ENCODE measurements at places on chromosomes 13 and 19. TPM values are rescaled to one million over a fixed set of nuclear protein-coding genes. Genes with fewer than 3 reads are reported as not detected.

The SEMA6B gene
- 143 TPM for total RNA-seq

The SLITRK6 gene
- total RNA-seq: not detected

The ZSWIM9 gene
- total RNA-seq: 3.1 TPM

The ZNF229 gene
- 14.6 TPM for total RNA-seq

The TRPM4 gene
- 20.9 TPM for total RNA-seq

The ZIC5 gene
- under 0.01 TPM for total RNA-seq

DNA sequence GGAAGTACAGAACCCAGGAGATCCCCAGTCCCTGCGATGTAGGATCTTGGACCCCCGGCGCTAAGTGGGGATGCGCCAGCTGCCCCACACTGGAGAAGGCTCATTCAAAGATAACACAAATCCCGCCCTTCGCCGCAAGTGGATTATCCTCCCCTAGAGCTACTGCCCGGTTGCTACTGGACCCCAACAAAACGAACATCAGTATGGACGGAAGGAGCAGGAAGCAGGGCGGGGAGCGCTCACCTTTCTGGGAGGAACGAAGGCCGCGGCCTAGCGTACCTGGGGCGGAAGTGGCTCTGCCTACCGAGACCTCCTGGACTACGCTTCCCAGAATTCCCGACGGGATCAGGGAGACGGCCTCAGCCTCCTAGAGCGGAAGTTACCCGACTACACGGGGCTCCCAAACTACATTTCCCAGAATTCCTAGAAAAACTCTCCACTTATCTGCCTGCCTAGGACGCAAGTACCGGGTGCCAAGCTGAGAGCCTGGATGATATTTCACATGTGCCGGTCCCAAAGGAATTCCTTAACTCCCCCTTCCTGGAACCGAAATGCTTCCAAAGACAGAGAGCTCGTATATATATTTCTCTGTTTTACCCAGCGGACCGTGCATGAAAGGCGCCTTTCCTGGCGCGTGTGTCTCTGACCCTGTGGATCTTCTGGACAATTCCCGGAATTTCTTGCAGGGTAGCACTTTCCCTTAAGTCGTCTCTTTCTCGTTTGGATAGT lies at the start of gene ZNF112:
TSS of gene ZNF112 (minus strand) at position 298 of the 729 bp plus-strand sequence. CDS start 16,141 bp downstream, outside the sequence.
- DNase-seq: peak; percentile 92

- no peak for DNase-seq
These were observed 13.2 kb downstream of the NUCB1 start for GRCh38 chr19:48913114-48913889.

GRCh38 chr19:15328312-15328711 lies 4.0 kb downstream of the BRD4 start:
- DNase-seq: no peak

DNA sequence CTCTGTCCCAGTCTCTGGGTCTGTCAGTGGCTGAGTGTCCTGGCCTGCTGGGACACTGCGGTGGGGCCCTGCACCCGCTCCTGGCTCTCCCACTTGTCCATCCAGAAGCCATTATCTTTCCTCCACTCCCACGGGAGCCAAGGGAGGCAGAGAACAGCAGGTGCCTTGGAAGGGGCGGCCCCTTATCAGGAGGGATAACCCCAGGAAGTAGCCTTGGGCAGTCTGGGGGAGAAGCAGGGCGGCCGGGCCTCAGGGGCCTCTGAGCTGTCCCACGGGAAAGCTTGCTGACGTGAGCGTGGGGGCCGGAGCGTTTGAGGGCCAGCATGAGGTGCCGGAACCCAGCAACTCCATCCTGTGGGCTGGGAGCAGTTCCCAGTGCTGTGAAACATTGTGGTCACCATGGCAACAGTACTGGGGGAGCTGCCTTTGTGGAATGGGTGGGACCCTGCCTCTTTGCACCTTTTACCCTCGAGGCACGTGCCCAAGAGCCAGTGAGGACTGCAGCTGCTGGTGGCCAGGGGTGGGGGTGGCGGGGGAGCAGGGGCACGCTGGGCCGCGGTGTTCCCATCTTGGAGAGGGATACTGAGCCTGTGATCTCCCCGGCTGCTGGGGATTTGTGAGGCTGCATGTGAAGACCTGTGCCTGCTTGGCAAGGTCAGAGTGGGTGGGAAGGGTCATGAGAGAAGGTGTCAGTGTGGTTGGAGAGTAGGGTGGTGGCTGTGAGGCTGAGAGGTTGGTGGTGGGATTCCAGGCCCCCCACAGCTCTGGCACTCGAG lies 20.9 kb downstream of the KLHL26 start:
- peak; percentile 37 for DNase-seq

DNA sequence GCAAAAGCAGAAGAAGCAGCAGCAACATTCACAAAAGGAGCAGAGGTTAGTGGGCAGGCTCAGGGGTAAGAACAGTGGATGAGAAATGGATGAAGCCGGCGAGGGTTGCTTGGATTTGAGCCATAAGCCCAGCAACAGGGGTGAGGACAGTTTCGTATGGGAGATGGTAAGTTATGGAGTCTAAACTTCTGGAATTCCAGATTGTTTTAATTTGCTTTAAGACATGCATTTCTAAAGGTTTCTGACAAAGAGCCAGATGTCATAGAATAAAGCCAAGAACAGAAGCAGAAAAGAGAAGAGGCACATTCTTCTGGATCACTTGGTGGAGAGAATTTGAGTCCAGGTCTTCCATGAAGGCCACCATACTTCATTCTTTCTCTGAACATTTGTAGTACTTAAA lies 76.6 kb downstream of the TNFSF11 start:
- no peak for DNase-seq

GRCh38 chr13:37342205-37342604 lies 236.7 kb upstream of the CSNK1A1L start:
- no peak for DNase-seq

- DNase-seq: no peak
These were observed 205.0 kb downstream of the TSHZ3 start for GRCh38 chr19:31144075-31144870.

DNA sequence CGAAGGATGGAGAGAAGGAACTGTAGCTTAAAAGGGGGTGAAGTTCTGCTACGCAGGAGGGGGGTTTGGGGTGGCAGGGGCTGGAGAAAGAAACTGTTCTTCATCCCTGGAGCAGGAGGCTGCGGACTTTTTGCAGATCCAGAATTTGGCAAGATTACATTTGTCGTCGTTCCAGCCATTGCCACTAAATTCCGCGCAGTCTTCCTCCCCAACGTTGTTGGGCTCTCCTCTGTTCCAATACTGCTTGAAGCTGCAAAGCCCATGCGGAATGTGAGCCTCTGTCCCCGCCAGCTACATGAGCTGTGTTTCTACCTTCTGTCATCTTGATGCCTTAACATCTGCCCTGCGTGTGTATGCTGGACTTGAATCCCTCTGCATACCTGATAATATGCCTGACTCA lies 4.3 kb downstream of the CD209 start:
- no peak for DNase-seq

DNA sequence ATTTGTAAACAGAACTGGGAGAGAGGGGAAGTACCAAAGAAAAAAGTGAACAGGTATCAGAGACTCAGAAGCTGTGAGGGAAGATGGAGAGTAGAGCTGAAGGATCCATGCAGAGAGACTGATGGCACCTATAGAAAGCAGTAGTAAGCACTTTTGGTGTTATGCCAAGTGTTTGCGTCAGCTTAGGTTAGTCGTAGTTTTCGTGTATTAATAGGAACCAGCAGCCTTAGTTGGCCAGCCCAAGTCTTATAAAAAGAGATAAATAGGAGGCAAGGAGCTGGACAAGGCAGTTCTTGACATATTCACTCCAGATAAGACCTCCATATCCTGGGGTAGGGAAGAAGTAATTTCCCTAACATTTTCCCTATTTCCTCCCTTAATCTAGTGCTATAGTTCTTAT lies 214.2 kb downstream of the OXGR1 start:
- DNase-seq: no peak

DNA sequence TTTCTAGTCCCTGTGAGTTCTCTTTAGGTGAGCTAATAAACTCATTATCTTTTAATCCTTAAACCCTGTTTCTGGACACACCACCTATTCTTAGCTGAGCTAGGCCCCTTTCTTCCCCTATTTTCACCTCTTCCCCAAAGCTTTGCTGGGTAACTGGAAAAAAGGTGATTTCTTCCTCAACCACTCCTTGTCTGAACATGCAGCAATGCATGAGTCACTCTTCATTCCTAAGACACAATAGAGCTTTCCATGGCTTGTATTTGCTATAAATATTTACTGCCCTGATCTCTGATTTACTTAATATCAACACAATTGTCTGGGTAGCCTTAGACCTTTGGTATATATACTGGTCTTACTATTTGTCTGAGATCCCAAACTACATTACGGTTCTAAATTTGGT lies 370.9 kb downstream of the KLF5 start:
- peak; percentile 6 for DNase-seq

GRCh38 chr19:5913739-5914357 lies at the start of gene CAPS:
TSS of gene CAPS (plus strand) at chr19:5914254. CDS start at chr19:5914407, 153 bp downstream.
- DNase-seq: no peak

DNA sequence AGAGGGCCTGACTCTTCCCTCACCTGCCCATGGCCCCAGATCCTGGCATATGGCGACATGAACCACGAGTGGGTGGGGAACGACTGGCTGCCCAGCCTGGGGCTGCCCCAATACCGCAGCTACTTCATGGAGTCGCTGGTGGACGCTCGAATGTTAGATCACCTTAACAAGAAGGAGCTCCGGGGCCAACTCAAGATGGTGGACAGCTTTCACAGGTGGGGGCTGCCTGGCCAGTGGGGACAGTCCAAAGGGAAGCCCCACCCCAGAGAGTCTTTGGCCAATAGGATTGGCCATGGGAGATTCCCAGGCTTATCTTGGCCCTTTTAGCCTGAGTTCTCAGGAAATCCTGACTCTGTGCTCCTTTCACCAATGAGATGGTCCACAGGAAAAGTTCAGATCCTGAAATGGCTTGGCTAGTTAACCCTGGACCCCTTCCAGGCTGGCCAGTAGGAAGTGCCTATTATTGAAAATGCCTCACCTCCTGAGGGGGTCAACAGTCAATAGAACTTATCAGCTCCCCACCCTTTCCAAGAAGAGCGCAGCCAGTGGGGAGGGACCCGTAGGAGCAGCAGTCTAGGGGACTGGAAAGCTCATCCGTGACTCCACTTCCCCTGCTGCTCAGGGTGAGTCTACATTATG lies 7.0 kb downstream of the HRC start:
- DNase-seq: peak; percentile 89

DNA sequence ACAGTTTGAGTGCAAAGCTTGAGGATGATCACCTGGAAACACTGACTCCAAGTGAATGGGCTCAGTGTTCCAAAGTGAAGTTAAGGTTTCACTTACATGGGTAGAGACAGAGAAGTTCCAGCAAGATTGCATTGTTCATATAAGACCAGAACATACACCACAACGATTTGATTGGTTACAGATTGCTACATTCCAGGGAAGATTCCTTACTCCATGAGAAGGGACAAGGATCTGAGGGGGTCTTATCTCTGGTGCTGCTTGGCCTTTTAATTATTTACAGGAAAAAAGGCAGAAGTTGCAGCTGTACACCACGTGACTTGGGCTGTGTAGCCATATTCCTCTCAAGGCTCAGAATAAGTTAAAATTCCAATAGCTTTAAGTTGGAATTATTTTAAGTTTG lies 12.3 kb downstream of the WDFY2 start:
- DNase-seq: no peak

DNA sequence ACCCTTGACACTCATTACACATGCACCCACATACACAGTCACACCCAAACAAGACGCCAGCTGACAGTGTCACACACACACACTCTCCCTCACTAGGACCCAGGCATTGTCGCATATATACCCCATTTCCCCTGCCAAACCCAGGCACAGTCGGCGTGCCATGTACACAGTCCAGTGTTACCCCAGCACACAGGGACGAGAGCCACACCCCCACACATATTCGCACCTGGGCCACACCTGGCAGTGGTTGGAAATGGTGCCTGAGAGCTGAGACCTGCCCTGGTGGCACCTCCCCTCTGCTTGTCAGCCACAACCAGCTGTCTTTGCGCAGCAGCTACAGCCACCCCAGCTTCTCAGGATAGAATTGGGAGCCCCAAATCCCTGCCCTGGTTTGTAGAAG lies 9.0 kb downstream of the NFIX start:
- no peak for DNase-seq
